Caco-2 (cell line): ENCODE measurements at places on chromosomes 13 and 19.
A peak's percentile ranks its signal among the peaks of the same experiment; 100 is the strongest.

DNA sequence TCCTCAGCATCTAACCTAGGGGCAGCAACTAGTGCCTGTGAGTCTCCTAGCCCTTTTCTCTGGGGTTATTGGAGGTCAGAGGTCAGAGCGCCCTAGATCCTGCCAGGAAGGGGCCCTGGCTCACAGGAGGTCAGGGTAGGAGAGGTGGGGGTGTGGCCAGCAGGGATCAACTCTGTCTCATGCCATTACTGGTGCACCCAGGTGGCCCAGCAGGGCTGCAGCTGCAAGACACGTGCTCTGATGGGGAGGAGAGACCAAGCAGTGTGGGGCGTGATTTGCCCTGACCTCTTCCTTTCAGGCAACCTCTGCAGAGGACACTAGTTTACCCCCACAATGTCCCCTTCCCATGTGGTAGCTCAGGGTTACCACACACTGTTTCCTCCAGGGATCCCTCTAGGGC, 73.3 kb upstream of the ZNF30 start:
- DNase-seq = no peak

- peak; percentile 51 for DNase-seq
Observed at GRCh38 chr13:113211774-113212173, 2.4 kb downstream of the CUL4A start.

- no peak for DNase-seq
Observed at GRCh38 chr13:78228211-78228610, 309.6 kb upstream of the EDNRB start.

GRCh38 chr13:89514534-89515312, 1832.8 kb upstream of the MIR17HG start:
- peak; percentile 57 for DNase-seq

DNA sequence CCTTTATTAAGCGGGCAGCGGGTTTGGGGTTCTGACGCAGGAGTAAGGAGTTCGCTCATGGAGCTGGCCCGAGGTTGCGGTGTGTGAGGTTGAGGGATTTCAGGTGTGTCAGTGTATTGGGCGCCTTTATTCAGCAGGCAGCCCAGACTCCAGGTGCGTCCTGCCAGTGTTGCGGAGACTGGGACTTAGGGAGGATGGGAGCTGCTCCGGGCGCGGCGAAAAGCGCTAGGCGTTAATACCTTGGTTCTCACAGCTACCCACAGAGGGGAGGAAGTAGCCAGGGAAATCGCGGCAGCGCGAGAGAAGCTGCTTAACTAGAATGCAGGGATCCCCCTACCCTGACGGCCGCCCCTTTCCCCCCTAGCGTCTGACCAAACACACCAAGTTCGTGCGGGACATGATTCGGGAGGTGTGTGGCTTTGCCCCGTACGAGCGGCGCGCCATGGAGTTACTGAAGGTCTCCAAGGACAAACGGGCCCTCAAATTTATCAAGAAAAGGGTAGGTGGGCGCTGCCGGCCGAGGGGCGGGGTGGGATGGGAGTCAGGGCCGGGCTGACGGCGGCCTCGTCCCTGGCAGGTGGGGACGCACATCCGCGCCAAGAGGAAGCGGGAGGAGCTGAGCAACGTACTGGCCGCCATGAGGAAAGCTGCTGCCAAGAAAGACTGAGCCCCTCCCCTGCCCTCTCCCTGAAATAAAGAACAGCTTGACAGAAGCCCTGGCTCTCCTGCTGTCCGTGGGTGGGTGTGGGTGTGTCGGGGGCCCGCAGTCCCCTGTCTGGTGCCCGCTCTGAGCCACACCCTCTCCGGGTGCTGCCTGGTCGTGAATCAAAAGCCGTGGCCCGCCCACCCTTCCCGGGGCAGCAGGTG, 1.1 kb downstream of the RPL36 start:
- no peak for DNase-seq

GRCh38 chr13:40974460-40975407, 44.4 kb downstream of the ELF1 start:
- peak; percentile 71 for DNase-seq

DNA sequence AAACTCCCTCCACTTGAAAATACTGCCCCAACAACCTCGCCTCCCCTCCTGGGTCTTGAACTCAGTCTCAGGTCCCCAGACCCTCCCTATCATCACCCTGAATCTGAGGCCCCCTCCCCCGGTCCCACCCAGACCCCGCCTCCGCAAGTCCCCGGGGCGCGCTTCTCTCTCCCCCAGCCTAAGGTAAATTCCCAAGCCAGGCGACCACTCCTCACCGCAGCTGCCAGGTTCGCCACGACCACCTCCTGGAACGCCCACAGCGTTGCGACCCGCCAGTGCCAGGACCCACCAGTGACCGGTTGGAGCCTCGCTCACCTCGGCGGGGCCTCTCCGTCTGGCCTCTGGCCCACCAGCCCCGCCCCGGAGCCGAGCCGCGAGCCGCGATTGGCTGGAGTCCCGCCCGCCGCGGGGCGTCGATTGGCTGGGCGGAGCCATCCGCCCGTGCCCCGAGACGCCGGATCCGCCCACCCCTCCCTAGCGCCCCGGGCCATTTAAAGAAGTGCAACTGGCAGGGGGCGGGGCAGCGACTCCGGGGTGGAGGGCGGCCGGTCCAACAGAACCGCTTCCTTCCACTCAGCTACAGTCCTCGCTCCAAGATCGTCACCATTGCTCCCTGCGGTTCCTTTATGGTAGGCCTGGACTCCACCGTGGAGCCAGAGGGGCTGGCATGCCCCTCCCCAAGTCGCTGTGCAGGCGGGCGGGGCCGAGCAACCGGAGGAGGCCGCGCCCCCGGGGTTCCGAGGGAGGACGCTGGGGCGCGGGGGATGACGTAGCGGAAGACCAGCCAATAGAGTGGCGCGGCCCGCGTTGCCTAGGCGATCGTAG, at the start of gene SERTAD3:
Gene SERTAD3, minus strand, starts transcription at position 336 of the 825 bp plus-strand sequence. CDS start 2,255 bp downstream, outside the sequence.
- DNase-seq = peak; percentile 99

DNA sequence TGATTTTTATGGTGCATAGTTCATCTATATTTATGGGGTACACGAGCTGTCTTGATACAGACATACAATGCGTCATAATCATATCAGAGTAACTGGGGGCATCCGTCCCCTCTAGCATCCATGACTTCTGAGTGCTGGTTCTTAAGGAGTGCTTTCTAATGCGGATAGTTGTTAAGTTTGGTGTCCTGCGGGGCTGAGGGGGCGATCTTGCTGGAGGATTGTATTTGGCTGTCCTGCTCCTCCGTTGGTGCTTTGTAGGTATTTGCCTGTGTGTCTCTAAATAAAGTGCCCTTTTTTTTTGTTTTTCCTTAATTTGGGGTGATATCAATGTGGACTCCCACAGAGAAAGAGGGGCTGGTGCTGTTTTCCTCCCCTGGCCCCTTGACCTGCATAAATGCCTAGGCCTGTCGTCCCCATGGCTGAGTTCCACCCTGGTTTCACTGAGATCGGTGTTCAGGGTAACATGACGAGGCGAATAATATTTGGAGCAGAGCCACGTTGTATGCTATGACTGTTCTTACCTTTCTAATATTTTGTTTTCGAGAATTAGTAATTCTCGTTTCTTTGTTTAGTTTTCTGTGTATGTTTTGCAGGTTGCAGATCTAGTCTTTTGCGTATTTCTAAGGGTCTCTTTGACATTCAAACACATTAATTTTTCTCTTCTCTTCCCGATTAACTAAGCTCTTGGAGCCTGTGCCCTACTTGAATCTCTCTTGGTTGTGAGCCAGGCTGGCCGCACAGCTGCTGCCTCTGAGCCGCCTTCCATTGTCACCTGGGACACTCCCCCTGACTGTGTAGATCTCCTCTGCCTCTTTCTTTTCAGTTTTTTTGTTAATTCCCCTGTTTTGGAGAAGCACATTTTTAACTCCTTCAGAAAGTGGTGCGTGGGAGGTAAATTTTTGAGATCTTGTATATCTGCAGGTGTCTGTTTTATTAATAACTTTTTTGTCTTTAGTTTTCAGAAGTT, 100.3 kb downstream of the ARHGEF7 start:
- no peak for DNase-seq

- DNase-seq = no peak
Observed at GRCh38 chr19:4910594-4911281, 1.4 kb downstream of the UHRF1 start.

DNA sequence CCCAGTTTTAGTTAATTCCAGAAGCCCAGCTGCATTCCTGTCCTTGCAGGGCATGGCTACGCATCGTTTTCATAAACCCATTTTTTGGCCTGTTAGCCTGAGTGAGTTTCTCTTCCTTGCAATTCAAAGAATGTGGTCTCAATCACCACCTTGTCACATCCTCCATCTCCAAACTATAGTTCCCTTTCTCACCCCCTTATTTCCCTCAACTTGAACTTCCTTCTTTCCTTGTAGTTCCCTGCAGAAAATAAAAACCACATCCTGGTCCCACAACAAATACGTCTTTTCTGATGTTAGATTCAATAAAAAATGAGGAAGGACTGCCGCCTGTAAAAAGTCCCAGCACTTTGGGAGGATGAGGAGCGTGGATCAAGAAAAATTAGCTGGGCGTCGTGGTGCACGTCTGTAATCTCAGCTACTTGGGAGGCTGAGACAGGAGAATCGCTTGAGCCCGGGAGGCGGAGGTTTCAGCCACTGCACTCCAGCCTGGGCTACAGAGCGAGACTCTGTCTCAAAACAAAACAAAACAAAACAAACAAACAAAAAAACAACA, 13.2 kb downstream of the ADGRE3 start:
- DNase-seq = no peak

DNA sequence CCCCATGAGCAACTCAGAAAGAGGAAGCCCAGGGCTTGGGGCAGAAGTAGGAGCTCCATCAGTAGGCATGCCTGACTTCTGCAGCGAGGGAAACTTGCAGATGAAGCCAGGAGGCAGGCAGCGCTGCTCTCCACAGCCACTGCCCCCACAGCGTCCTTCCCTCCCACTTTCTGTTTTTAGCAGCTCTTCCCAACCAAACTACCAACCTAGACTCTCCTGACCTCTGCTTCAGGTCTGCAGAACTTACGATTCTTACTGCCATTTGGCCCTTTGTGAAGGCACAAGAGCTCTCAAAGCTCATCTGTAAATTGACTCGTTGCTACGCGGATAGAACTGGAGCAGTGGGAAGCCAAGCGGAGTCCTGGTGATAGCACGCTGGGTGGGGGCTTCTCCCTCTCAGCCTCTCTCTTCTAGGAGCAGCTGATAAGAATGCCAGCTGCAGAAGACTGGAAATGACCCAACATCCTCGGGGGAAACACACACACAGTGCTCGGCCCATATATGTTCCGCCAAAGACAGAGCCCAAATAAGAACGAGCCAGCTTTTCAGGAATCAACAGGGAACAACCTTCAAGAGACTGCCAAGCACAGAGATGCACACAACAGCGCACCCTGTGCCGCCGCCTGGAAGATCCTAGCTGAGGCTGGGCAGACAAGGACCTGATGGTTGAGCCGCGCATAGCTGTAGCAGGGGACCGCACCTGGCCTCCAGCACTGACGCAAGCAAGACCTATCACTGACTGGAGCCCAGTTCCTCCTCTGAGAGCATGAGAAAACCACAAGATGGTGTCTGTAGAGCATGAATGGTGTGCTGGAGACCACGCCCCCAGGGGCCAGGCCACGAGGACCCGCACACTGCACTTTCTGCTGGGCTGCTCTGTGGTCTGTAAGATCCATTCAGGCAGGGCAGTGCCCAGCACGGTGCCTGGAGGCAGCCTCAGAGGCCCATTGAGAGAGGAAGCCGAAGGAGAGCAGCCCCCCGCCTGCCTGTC, 15.9 kb upstream of the SLC35E1 start:
- no peak for DNase-seq

- DNase-seq = no peak
Observed at GRCh38 chr19:11031421-11032070, 57.7 kb upstream of the LDLR start.

DNA sequence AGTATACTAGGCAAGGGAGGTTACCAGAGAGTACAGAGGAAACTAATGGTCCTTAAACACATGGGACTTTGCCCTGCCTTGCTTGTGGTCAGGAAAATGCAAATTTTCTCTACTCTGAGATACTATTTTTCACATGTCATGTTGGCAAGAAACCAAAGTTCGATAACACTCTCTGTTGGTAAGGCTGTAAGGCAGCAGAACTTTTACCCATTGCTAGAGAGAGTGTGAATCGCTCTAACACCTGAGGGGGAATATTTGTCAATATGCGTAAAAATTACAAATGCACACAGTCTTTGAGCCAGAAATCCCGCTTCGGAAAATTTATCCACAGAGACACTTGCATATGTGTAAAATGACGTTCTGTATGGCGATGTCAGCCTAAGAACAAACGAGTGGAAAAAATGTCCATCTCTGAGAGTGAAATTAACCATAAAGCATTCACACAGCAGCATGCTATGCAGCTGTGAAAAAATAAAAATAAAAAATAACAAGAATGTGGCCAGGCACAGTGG, 9.5 kb upstream of the RFX1 start:
- DNase-seq = no peak

DNA sequence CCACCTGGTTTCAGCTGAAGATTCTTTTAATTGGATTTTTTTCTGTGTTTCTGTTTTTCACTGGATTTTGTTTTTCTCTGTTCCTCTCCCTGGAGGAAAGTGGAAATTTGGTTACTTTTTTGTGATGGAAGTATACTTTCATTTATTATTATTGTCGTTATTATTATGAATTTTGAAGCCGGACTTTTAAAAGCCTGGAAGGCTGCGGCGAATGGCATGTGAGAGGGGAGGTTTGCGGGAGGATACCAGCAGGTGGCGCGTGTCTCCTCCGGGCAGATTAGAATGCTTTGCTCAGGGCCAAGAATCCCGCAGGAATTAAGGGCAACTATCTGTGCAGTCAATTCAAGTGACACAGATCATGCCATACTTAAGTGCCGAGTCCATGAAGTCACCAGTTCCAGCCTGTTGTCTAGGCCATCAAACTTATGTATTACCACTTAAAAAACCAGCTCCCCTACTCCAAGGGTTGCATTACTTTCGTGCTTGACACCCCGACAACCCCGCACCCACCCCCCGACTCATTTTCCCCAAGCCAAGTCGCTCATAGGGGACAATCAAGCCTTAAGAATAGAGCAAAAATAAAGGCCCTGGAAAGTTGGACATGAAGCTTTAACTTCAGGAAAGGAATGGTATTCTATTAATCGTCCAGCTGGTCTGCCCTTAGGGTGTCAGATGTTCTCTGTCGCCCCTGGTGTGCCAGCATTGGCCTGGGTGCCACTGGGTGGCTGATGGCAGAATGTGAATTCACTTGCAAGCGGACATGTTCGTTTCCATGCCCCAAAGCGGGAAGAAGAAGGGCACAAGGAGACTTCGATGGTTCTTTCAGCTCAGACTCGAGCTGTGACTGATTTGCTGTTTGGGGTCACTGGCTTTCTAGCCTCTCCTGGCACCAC, 1.3 kb upstream of the LRCH1 start:
- DNase-seq = peak; percentile 87

DNA sequence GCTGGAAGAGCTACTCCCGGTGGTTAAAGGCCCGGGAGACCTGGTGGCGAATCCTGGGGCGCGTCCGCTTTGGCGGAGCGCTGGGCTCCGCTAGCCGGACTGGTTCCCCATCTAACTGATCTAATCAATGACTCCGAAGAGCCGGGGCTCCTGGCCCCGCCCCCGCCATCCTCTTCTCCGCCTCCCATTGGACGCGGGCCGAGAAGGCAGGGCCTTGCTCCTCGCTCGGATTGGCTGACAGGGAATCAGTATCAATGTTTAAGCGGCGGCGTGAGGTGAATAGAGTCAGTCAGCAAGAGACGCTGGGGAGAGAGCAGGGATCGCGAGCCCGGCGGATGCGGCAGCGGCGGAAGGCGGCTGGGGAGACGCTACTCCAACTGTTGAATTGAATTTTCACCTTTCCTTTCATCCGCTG, 1.7 kb upstream of the PCDH17 start:
- no peak for DNase-seq

- peak; percentile 80 for DNase-seq
Observed at GRCh38 chr19:11091703-11092153, 2.5 kb downstream of the LDLR start.

GRCh38 chr13:47841151-47841550, 159.9 kb downstream of the SUCLA2 start:
- no peak for DNase-seq

GRCh38 chr19:13092606-13093235, 9.9 kb downstream of the LYL1 start:
- no peak for DNase-seq
